ENCODE measurements at places on chromosomes 2 and 18.

GRCh38 chr18:25055076-25055475 lies 296.9 kb downstream of the ZNF521 start:
- DNase-seq: no peak

DNA sequence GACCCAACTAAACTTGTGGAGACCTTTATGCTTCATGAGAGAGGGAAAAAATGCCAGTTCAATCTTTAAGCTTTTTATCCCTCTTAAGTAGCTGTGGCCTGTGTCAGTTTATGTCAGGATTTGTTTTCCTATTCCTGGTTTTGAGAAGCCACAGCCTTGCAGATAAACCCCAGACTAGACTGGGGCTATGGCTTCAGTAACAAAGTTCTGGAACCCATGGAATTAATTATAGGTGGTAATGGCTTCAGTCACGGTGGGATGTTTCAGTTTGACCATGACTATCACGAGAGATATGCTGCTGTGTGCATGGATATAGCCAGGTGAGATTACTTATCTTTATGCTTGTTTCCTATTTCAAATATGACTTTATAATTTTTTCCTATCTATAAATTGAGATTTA lies 134.8 kb downstream of the RAPGEF4 start:
- DNase-seq: no peak

GRCh38 chr2:180980106-180980942 lies at the start of gene UBE2E3:
Gene UBE2E3, plus strand, starts transcription at chr2:180980605. Its CDS starts 1,438 bp downstream, at chr2:180982043.
- DNase-seq: peak; percentile 78

DNA sequence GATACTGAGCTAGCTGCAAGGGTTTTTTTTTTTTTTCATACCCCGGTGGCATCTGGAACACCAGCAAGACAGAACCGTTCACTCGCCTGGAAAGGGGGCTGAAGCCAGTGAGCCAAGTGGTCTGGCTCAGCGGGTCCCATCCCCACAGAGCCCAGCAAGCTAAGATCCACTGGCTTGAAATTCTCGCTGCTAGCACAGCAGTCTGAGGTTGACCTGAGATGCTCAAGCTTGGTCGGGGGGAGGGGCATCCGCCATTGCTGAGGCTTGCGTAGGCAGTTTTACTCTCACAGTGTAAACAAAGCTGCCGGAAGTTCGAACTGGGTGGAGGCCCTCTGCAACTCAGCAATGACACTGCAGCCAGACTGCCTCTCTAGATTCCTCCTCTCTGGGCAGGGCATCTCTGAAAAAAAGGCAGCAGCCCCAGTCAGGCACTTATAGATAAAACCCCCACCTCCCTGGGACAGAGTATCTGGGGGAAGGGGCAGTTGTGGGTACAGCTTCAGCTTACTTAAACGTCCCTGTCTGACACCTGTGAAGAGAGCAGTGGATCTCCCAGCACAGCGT lies 5.1 kb upstream of the MIB1 start:
- DNase-seq: no peak

DNA sequence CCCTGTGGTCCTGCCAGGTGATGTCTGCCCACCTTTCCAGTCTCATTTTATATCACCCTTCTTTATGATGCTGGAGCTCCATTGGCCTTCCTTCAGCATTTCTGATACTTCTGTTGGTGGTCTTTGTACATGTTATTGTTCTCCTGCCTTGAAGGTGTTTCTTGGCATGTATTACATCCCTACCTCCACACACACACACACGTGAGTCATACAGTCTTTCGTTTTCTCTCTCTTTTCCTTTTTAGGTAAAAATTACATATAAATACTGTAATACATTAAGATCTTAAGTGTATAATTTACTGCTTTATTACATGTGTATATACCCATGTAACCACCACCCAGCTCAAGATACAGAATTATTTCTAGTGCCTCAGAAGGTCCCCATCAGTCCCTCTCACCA lies 10.2 kb upstream of the ADGRF3 start:
- no peak for DNase-seq

- DNase-seq: no peak
Measured at GRCh38 chr2:241987726-241988125, 118.2 kb downstream of the RTP5 start.

DNA sequence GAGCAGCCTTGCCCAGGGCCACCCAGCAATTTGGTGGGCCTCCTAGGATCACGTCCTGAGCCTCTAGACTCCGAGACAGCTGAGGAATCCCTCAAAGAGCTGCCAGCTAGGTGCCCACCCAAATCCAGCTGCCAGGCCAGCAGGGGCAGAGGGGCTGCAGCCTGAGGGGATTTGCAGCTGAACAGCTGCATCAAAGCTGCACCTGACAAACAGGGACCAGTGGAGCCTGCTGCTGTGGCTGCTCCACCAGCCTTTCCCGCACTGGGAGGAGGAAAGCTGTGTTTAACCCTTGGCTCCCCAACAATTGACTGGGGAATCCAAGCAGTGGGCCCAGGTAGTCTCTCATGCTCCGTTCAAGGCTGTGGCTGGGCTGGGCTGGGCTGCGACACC lies 8.2 kb downstream of the ADRA2B start:
- DNase-seq: no peak

GRCh38 chr2:161844822-161845221 lies 220.6 kb downstream of the SLC4A10 start:
- no peak for DNase-seq

DNA sequence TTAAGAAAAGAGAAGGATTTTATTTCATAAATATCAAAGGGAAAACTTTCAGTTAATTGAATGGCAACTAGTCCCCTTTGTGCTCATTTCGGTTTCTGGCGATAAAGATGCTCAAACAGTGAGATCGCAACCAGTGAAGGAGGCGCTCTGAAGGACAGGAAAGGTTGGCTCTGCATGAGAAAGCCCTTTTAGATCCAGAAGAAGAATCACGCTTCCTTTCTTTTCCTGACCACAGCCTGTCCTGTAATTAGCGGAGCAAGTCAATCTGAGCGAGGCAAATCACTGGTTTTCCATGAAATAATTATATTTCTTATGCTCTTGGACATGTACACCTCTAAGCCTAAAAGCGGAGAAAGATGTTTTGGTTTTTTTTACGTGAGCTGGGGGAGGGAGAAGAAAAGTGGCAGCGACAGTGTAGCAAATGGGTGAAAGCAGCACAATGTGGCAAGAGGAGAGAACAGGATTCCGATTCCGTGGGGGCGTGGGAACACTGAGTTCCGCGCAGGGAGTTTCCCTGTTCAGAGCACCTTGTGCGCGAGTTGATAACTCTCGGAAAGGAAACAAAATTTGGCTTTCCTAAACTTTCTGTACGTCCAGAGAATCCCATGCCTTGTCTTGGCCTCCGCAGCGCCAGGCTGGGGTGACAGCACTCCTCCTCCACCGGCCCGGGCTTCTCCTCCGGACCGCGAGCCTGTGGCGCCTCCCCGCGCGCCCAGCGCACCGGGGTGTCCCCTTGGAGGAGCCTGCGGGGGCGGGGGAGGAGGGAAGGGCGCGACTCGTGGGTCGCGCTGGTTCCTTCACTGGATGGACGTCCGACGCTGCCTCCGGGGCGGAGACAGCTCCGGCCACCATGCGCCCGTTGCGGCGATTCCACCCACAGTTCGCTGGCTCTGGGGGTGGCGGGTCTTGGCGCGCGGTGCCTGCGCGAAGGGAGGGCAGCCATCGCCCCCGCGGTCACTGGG lies 620 bp upstream of the SLC9A2 start:
- peak; percentile 43 for DNase-seq

Data from muscle of back (tissue), 13 donors.